ENCODE measurements at places on chromosomes 1 and 21.

- no peak for DNase-seq
Observed at GRCh38 chr1:41752514-41753170, 166.1 kb downstream of the HIVEP3 start.

GRCh38 chr1:5921129-5921528 is 71.1 kb downstream of the NPHP4 start:
- no peak for DNase-seq

GRCh38 chr21:32328595-32328994 is 29.9 kb downstream of the MRAP start:
- DNase-seq = no peak

GRCh38 chr1:201332021-201332420 is 45.5 kb downstream of the TNNT2 start:
- no peak for DNase-seq

GRCh38 chr1:29122682-29123052 is 1.0 kb downstream of the TMEM200B start:
- peak; percentile 68 for DNase-seq

DNA sequence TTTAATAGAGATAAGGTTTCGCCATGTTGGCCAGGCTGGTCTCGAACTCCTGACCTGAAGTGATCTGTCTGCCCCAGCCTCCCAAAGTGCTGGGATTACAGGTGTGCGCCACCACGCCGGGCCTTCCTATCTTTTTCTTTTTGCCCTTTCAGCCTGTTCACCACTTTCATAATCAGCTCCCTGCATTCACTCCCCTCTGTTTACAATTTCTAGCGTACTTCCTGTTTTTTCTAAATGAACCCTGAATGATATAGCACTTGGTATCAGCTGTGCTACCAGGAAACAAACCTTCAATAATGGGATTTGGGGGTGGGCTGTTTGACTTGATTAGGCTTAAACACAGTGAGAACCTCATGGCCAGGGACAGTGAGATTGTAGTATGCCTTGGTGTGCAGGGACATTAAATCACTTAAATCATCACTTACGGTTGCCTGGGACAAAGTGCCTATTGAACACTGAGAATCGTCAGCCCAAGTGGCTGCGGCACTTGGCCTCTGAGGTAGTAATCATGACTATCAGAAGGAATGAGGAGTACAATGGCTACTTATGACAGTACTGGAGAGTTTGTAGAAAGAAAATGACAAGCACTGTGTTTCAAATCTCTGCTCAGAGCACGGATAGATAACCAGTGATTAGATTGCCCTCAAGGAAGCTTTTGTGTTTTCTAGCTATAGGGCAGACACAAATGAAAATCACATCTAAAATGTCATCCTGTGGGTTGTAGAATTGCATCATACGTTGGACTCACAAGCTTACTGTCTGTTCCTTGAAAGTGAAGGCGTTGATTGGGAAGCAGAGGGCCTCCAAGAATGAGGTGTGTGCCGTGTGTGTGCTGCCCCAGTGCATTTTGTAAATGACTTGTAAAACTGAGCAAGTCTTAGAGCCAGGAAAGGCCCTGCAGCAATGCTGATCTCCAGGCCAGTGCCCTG is 661.8 kb downstream of the MATN1 start:
- no peak for DNase-seq

DNA sequence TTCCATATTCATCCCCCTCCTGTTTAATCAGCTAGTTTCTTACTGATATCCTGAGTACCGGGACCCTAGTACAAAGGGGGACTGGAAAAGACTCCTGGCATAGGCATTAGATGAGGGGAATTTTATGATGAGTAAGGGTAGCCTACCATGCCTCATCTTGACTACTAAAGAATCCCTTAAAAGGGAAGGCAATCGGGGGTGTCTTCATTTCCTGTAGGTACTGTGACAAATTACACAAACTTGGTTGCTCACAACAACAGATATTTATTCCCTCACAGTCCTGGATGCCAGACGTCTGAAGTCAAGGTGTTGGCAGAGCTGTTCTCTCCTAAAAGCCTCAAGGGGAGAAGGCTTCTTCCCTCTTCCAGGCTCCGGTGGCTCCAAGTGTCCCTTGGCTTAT is 28.9 kb upstream of the RUNX1 start:
- DNase-seq = no peak

- DNase-seq = peak; percentile 94
Observed at GRCh38 chr1:24321697-24322469, 2.7 kb downstream of the GRHL3 start.

GRCh38 chr1:103266036-103266435 is 157.7 kb upstream of the COL11A1 start:
- DNase-seq = peak; percentile 89

GRCh38 chr1:55483523-55483922 is 268.4 kb upstream of the USP24 start:
- no peak for DNase-seq

- no peak for DNase-seq
Observed at GRCh38 chr1:166740668-166741276, 98.5 kb upstream of the POGK start.

DNA sequence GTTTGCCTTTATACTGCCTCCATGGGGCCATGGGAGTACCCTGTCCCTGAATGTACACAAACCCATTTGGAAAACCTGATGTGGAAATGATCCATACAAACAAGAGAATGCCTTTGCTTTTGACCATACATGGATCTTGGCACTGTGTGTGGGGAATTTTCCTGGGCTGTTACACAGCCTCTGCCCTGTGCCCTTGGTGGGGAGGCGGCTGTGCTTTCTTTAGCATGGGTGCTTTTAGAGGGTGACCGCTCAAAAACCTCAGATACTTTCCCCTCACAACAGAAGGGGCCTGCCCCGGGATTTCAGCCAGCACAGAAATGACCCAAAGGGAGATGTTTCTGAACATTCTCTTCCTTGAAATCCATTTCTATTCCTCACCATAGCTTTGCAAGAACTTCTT is 194.8 kb downstream of the LMO4 start:
- DNase-seq = no peak

GRCh38 chr1:29556657-29557056 is 320.3 kb downstream of the PTPRU start:
- no peak for DNase-seq

DNA sequence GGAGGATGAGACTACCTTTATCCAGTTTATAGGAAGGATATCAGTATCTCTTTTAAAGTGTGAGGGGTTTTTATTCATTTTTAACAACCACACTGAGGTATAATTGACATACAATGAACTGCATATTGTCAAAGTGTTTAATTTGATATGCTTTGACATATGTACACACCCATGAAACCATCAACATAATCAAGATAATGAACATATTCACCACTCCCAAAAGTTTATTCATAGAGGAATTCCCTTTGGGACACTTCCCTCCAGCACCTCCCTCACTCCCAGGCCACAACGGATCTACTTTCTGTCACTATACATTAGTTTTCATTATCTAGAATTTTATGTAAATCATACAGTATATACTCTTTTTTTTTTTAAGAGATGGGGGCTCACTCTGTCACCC is 63.4 kb upstream of the MCOLN3 start:
- DNase-seq = no peak

DNA sequence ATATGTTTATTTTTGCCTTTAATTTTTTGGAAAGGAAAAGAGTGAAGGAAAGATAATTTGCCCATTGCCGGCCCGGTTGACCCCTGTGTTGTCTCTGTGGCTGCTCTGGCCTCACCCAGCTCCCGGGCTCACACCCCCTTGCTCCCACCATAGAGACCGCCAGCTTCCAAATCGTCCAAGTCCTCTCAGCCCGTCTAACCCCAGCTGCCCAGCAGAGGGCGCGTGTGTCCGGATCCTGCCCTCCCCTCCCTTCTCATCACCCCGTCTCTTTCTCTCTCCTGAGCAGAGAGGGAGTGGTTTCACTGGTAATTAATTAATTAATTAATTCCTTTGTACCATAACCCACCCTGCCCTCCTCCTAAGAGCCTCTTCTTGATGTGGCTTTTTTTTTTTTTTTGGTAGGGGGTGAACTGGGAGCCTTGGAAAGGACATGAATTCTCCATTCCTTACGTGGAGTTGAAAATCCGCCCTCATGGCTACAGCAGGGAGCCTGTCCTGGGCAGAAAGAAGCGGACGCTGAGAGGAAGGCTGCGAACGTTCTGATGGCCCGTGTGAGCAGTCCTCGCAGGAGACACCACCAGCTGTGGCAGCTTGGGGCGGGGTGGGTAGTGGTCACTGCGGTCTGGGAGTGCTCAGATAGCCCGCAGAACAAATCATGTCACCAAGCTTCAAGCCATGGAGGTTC is 45.9 kb downstream of the KIAA0040 start:
- DNase-seq = peak; percentile 64

- DNase-seq = no peak
Observed at GRCh38 chr21:45458281-45459170, 53.6 kb downstream of the COL18A1 start.

DNA sequence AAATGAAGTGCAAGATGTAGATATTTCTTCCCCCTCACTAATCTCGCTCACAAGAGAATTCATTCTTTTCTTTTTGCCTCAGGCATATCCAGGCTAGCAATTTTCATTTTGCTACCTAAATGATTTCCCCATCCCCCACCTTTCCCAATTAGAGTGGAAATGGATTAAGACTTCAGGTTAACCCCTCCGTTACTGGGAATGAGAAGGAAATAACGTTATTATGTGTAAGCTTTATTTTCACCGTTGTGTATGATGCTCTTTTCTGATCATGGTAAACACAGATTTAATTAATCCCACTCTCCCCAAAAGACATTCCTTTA is 143.9 kb downstream of the RUNX1 start:
- no peak for DNase-seq

DNA sequence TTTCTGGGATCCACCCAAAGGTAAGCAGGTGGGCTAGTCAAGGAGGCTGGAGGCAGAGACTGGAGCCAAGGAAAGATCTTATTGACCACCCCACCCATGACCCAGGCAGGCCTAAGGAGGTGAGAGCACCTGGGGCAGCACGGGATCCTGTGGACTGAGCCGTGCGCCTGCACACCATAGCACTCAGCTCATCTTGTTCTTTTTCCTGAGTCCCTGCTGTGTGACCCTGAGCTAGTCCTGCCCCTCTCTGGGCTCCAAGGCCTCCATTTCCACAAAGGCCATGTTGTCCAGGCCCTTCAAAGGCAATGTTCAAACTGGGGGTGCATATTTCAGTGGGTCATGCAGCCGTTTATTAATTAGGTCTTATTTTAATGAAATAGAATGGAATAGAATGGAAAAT is 7.2 kb downstream of the FAM131C start:
- no peak for DNase-seq

- DNase-seq = no peak
Observed at GRCh38 chr21:41217671-41218385, 49.9 kb downstream of the BACE2 start.

- peak; percentile 85 for DNase-seq
Observed at GRCh38 chr1:172287208-172287607, 133.3 kb upstream of the C1orf105 start.

DNA sequence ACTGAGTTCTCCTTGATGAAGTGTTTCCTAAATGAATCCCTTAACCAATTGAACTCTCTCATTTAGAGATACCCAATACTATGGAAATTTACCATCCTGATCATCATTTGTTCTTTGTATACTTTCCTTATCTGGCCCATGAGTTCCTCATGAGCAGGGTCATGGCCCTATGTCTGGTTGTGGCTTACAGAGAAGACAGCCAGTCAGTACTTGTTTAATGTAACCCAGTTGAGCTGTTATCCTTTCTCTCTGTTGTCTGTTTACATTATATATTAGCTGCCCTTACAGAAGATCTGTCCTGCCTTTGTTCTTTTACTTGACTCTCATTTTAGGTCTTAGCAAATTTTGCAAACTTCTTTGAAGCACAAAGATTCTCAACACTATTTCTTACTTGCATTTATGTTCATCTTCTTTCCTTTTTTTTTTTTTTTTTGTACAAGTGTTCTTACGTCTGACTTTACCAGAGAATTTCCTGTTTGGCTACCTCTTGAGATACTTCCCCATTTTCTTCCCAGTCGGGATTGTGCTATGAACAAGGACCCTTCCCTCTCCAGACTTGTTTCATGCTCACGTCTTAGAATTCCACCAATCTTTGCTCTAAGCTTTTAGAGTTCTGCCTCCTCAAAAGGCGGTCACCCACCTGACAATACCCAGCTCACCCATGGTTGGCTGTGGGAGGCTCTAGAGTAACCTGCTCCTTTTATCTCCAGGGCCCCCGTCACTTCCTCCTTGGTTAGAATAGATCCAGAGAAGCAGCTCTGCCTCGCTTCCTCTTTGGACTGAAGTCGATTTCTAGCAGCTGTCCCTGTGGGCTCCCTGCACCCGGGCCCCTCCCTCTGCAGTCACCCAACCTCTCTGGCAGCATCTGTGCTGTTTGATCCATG is 53.6 kb upstream of the RUNX1 start:
- peak; percentile 61 for DNase-seq

DNA sequence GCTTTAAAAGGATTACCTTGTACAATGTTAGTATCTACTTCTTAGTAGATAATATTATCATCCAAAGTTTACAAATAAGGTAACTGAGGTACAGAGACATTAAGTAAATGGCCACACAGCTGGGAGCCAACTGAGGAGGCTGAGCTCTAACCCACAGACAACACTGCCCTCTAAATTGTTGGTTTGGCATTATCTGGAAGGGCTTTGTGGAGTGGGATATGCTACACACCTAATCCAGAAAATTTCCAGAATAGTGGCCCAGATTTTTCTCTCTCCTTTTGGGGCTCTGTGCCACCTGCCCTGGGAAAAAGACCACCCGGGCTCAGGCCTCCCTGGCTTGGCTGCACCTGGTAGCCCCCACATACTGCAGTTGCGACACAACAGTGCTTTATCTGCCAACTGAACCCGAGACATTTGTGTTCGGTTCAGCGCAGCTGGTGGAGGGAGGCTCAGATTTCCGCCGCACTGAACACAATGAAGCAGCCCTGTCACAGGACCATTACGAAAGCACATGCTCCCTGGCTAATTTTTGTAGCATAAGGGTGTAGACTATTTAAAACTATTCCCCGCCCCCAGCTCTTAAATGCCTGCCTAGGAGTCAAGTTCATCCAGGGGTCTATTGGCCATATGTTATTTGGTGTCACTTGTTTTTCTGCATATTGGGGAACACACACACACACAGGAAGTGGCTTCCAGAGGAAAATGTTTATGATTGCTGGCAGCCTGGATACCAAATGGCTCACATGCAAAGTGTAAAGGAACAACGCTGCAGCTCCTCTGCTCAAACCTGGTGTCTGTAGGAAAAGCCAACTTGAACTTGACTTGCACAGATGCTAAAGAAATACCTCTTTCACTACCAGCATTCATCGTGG is 92.3 kb upstream of the ESRRG start:
- peak; percentile 65 for DNase-seq

GRCh38 chr1:217369271-217369981 is 261.5 kb downstream of the GPATCH2 start:
- DNase-seq = no peak
